ENCODE measurements at places on chromosomes 12 and 14.

GRCh38 chr12:13798162-13798561 lies 183.2 kb downstream of the GRIN2B start:
- no peaks in the 10 kb centered on the region for H3K4me1 ChIP-seq
- no peak overlapping the region for H3K4me3 ChIP-seq

GRCh38 chr14:82667006-82667405 lies 1133.4 kb upstream of the SEL1L start:
- no peaks in the 10 kb centered on the region for H3K36me3 ChIP-seq
- no peaks in the 10 kb centered on the region for H3K27me3 ChIP-seq
- DNase-seq: no peak

DNA sequence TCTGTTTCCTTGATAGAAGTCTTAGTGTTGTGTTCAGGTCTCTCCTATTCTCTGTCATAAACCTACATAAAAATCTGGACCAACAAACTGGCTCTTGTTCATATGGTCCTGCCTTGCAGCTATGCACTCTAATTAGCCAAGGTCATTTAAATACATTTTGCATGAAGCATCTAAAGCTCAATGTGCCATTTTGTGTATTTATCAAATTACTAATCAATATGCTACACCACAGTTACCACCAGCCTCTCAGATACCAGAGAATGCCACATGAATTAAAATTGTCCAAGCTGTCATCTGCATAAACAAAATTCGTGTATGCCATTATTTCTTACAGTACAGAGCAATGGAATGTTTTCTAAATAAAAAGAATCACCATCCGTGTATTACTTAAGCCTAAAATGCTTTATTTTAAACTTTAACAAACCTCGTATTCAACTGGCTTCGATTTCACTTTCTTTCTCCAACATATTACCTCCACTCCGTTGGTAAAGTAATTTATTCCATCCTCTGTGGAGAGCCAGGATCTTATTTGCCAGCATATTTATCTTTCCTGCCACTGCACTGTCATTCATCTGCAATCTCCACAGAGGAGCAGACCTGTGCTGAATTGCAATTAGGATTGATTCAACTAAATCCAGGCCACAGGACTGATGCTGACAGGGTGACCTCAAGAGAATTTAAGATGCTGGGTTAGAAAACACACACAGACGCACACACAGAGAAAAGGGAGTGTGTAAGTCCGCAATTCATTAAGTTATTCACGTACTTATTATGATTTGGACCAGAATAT lies 284.1 kb upstream of the FOXG1 start:
- DNase-seq: no peak
- H3K4me3 ChIP-seq: no peak overlapping the region
- H3K36me3 ChIP-seq: no peaks in the 10 kb centered on the region
- no peak overlapping the region for H3K27ac ChIP-seq
- H3K4me1 ChIP-seq: no peaks in the 10 kb centered on the region

DNA sequence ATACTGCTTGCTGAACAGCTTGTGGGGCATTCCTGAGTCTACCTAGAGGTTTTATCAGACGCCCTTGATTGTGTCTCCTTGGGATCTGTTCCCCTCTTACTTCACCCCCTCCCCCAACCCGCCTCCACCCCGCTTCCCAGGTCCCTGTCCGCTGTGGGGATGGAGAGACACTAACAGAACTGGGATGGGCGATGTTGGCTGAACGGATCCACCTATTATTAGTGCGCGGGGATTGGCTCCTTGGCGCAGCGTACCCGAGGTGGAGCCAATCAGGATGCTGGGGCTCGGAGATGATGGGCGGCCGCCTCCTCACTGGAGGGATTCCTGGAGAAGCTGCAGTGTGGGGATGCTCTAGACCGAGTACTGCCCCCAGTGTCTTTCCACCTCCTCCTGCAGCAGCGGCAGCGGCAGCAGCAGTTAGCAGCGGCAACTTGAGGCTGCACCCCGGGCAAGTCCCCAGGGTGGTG lies at the start of gene SYT1:
Gene SYT1, plus strand, starts transcription at position 372 of the 467 bp plus-strand sequence.
- H3K4me1 ChIP-seq: no peaks in the 10 kb centered on the region
- peak within 1 kb of the TSS; percentile 86 for H3K27ac ChIP-seq
- peak within 1 kb of the TSS; percentile 70 for H3K4me3 ChIP-seq

All from uterus (tissue), 4 donors.